Fibroblast of lung (primary cell): ENCODE measurements at places on chromosomes 6 and 20. TPM values are rescaled to one million over a fixed set of nuclear protein-coding genes. Genes with fewer than 3 reads are reported as not detected.

DNA sequence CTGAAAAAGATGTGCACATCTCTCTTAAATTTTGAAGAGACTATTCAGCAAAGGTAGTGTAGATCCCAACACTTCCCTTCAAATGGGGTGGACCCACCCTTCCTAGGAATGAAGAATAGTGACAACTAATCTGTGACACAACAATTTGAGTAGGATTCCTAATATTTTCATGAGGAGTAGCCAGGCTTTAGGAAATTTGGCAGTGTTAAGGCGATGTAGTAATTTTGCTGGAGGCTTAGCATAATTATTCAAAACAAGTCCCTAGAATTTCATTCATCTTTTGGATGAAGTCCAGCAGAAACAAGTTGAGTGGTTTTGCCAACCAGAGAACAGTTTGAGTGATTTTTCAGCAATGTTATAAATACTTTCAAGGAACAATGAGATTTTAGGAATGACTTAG lies 52.4 kb downstream of the ELOVL4 start:
- peak; percentile 22 for DNase-seq

Gene MAN1A1
- total RNA-seq = 90.9 and 120 TPM in 2 replicates

DNA sequence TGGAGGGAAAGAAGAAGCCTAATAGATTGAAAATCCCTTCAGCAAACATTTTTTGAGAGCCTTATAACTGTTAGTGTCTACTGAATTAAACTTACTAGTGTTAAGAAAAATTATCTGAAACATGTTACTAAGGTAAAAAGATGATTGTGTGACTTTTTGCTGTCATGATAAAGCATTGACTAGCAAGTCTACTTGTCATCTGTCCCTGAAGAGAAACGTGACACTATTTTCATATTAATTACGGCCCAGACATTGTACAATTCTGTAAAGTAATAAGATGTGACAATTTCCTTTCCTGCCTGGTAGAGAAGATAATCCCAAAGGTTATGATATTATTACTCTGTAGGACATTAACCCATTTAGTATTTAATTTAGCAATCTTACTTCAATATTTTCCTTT lies 8.8 kb upstream of the EDEM2 start:
- no peak for DNase-seq

GRCh38 chr6:35706468-35706867 lies 17.8 kb upstream of the FKBP5 start:
- DNase-seq = peak; percentile 51

DNA sequence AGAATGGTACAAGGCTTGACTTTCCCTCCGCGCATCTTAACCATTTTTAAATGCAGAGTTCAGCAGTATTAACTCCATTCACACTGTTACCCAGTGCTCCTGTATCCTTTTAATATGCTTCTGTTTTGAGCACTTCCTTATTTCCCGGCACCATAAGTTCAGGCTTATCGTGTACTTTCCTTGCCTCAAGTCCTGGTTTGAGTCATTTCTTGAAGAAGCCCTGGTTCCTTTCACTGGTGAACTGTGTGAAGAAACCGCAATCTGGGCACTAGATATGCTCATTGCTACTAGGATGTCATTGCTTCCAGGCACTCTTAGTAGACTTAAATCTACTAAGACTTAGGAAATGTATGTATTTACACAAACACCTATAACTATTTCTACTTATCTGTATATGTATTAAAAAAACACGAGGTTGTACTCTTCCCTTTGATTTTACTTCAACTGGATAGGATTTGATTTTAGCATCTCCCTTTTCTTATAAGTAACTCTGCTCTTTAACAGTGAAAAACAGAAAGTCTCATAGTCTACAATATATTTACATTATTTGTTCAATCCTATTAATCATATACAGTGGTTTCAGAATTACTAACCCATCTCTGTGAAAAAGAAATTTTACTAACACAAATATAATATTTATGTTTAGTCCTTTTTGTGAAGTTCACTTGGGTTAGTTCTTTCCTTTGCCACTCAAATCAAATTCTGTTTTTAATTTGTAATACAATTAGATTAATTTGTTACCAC lies 135.5 kb downstream of the CDKAL1 start:
- DNase-seq = no peak

Gene HRH3
- not detected in 2 replicates for total RNA-seq

- no peak for DNase-seq
Measured at GRCh38 chr6:32790306-32790705, 26.5 kb downstream of the HLA-DOB start.

DNA sequence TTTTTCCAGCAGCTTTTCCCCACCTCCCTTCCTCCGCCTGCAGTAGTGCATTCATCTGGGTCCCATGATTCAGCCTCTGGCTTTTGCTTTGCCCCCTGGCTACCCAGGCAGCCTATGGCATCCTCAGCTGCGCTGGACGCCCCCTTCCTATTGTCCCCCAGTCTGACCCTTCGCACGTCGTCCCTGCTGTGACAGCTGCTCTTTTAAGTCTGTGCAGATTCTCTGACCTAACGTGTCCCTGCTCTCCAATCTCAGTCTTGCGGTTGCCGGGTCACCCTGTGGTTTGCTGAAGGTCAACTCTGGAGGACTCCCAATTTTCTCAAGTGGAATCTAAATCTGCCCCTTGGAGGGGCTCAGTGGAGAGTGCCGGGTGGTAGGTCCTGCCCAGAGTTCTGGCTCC lies 294.3 kb downstream of the CDC5L start:
- DNase-seq = peak; percentile 79

GRCh38 chr20:17932396-17932795 lies 36.2 kb downstream of the SNX5 start:
- DNase-seq = no peak

Gene LRRC73
- total RNA-seq = 0.26 and 0.33 TPM in 2 replicates

Gene ACSS1
- total RNA-seq = 1.3 and 3.9 TPM in 2 replicates

Gene BCKDHB
- total RNA-seq = 6.2 and 8.3 TPM in 2 replicates

DNA sequence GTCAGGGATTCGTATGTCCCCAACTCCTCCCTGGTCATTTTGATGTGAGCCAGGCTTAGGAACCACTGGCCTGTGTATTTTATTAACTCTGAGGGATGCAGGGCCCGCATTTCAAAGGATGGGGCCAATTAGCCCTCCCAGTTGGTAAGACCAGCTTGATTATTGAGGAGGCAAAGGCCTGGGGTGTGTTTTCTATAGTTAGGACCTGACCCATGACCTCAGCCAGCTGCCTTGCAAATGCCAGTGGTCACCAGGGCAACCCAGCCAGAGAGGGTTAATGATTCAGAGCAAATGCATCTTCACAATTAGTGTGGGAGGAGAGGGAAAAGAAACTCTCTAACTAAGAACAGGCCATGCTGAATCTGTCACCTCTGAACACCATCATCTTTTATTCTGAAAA lies 835.4 kb downstream of the MAFB start:
- peak; percentile 92 for DNase-seq

Gene ZNF334
- 5.1 and 7.9 TPM in 2 replicates for total RNA-seq

DNA sequence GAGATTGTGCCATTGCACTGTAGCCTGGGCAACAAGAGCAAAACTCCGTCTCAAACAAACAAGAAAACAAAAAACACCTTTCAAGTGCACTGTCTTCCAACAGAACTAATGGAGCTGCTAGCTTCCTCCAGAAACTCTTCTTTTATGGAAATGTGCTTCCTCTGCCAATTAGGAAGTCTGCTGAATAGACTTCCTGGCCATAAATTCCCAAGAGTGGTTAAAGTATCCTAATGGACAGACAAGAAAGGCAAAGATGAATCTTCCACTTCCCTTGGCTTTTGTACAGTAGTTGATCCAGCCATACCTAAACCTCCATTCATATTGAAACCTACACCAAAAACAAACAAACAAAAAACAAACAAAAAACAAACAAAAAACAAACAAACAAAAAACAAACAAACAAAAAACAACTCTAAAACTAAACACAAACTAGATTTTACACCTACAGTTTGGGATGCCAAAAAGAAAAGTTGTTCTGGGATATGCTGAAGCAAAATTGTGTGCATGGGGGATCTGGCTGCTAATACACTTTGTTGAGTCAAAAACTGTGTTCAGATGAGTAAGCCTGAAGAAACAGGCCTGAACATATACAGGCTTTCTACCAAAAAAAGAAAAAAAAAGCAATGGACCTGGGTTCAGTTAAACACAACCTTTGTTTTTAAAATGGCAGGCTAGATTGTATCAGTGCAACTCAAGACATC lies 59.8 kb upstream of the CARMIL1 start:
- DNase-seq = no peak

Gene TRIM15
- not detected in 2 replicates for total RNA-seq

GRCh38 chr20:15058841-15059240 lies 721.4 kb upstream of the FLRT3 start:
- DNase-seq = peak; percentile 7

- DNase-seq = peak; percentile 28
Measured at GRCh38 chr6:33692760-33693158, 18.7 kb downstream of the UQCC2 start.

- no peak for DNase-seq
Measured at GRCh38 chr20:48607544-48607865, 220.3 kb downstream of the PREX1 start.

Gene METTL24
- 2.6 TPM in 2 replicates for total RNA-seq

Gene ATP9A
- total RNA-seq = 53.7 and 96.3 TPM in 2 replicates

DNA sequence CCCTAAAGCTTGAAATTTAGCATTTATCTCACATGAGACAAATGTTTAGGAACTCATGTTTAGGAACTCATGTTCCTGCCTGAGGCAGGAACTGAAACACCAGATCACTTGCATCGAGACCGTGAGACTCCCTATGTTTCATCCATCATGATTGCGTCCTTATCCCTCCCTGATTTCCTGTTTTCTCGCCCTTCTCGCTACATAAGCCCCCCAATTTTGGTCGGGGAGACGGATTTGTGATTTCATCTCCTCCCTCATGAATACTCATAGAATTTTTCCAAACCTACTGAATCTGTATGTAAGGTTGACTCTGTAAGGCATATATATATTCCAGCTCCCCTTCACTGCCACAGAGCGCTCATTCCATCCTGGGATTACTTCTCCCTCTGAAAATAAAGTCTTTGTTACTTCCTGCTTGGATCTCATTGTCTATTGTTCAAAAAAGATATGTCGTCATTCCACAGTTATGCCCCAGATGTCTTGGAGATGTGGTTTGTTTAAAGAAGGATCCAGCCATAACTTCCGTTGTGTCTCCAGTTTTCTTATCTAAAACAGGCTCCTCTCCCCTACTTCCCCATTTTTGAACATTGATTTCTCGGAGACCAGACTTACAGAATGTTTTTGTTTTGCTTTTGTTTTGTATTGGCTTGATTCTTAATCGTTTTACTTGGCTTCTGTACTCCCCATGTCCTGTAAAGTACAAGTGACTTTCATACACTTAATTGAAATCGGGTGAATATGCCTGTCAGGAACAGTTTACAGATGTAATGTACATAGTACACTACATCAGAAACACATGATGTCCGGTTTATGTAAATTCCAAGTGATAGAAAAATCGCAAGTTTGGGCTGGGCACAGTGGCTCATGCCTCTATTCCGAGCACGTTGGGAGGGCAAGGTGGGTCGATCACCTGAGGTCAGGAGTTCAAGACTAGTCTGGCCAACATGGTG lies 118.7 kb downstream of the HFE start:
- DNase-seq = peak; percentile 74

GRCh38 chr6:157505912-157506491 lies 125.0 kb downstream of the ZDHHC14 start:
- peak; percentile 6 for DNase-seq

DNA sequence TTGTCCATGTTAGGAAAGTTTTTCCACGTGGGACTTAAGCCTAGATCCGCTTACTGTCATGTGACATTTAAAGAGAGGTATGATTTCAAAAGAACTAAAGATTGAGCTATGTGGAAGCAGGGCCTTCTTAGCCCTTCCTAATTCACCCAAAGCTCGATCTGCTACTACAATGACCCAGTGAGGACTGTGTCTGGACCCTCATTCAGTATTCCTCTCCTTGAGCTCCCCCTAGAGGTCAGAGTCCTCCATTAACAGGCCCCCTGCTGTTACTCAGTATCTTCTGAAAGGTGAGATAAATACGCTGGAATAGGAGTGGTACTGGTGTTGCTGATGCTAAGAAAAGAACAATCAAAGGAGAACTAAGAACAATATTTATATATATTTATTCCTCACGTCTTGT lies 414.0 kb downstream of the GJA1 start:
- DNase-seq = peak; percentile 67

- DNase-seq = no peak
Measured at GRCh38 chr20:61982191-61982950, 83.3 kb downstream of the TAF4 start.

GRCh38 chr20:40774252-40774651 lies 85.2 kb upstream of the MAFB start:
- DNase-seq = no peak

- DNase-seq = no peak
Measured at GRCh38 chr20:50921803-50922501, 9.3 kb downstream of the ADNP start.
